ENCODE measurements at places on chromosomes 1 and 21.

DNA sequence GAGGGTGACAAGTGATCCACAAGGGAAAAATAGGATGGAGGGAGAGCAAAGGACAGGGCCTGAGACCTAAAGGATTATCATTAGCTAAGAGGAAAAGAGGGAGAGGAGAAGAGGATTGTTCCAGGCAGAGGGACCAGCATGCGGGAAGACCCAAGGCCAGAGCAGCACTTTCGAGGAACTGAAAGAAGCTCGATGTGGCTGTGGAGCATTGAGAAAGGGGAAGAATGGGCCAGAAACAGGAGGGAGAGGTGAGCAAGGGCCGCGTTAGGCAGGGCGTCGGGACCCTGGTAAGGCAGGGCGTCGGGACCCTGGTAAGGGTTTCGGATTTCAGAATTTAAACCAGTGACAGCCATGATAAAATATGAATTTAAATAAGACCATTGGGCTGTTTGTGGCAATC is 22.8 kb upstream of the CSF1 start:
- no peak for DNase-seq

- DNase-seq, result peak; percentile 66
Observed at GRCh38 chr1:89781494-89782126, 39.2 kb upstream of the LRRC8D start.

GRCh38 chr1:119891386-119891785 is 4.9 kb downstream of the ADAM30 start:
- no peak for DNase-seq

GRCh38 chr1:186633116-186633515 is 47.1 kb downstream of the PTGS2 start:
- no peak for DNase-seq

- no peak for DNase-seq
Observed at GRCh38 chr1:25573961-25574360, 30.6 kb downstream of the LDLRAP1 start.

- DNase-seq, result no peak
Observed at GRCh38 chr1:99062192-99062591, 57.5 kb upstream of the PLPPR5 start.

- DNase-seq, result no peak
Observed at GRCh38 chr1:66412704-66413103, 121.2 kb upstream of the SGIP1 start.

DNA sequence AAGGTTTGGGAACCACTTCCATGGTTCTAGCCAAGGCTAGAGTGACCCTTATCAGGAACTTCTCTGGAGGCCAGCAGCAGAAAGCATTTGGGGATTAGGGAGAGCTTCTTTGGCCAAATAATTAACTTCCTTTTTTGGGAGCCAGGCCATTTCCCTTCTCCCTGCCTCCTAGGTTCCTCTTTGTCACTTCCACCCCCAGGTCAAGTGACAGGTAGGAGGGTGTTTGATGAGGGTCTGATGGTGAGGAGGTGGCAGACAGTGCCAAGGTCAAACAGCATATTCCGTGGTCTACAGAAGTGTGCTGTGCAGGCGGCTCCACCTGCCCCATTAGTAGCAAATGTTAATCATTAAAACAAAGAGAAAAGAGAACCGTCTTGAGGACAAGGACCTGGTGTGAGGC is 1.9 kb upstream of the KCNA10 start:
- DNase-seq, result no peak

- DNase-seq, result no peak
Observed at GRCh38 chr1:43644558-43644957, 5.4 kb upstream of the KDM4A start.

- no peak for DNase-seq
Observed at GRCh38 chr1:52994656-52995055, 67.4 kb upstream of the PODN start.

GRCh38 chr1:237306726-237307125 is 264.7 kb downstream of the RYR2 start:
- no peak for DNase-seq

GRCh38 chr21:45405819-45406762 is 1.1 kb downstream of the COL18A1 start:
- no peak for DNase-seq

DNA sequence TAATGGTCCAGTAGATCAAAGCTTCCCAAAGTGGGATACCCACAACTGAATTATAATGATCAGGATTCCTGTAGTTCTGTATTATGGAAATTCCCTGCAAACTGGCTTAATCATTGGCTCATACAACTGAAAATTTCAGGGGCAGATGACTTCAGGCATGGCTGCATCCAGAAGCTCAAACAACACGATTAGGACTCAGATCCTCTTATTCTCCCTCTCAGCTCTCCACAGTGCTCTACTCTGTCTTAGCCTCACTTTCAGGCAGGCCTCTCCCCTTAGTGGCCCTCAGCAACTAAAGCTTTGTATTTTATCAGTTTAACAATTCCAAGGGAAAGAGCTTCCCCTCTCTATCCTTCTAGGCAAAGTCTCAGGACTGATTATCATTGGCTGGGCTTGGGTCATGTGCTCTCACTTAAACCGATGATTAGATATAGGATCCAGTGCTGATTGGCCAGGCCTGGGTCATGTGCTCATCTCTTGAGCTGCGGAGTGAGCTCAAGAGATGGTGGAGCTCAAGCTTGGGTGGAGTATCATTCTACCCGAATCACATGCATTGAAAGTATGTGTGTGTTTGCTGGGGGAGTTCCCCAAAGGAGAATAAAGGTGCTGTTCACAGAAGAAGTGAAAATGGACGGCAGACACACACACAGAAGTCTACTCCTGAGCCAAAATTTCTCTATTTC is 57.9 kb upstream of the RUNX3 start:
- no peak for DNase-seq
